Fibroblast of the aortic adventitia (primary cell): ENCODE measurements at places on chromosomes 3 and 15.

GRCh38 chr15:87755226-87755625, 501.3 kb downstream of the NTRK3 start:
- DNase-seq: no peak

- DNase-seq: peak; percentile 37
Observed at GRCh38 chr3:111979434-111980038, 710 bp downstream of the ABHD10 start.

GRCh38 chr15:77898811-77899730, 178.4 kb downstream of the TBC1D2B start:
- no peak for DNase-seq

DNA sequence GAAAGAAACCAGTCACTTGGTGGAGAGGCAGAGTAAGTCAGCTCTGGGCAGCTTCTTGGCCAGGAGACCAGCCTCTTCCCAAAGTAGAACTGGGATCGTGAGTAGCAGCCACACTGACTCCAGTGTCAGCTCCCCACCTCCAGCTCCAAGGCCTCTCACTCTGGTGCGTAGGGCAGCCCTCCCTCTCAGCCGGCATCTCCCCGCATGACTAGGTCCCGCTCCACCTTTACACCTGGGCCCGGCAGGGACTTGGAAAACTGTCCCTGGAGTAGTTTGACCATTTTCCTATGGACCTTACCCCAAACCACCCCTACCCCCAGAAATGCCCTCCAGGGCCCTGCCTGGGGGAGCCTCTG, 3.3 kb downstream of the STRA6 start:
- no peak for DNase-seq

DNA sequence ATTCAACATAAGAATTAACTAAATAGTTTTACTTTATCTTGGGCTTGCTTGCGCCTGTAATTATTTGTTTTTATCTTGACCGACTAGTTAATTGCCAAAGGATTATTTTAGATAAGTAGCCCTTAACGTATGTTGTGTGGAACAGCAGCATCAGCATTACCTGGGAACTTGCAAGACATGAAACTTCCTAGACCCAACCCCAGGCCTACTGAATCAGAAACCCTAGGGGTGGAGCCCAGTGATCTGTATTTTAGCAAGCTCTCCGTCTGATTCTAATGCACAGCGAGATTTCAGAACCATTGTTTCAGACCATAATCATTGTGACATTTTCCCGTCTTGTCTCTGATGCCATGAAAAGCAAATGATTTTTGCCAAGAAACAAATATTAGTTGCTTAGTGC, 31.1 kb downstream of the FILIP1L start:
- no peak for DNase-seq

GRCh38 chr15:80890341-80891005, 99.1 kb downstream of the MESD start:
- DNase-seq: peak; percentile 59

GRCh38 chr3:34305266-34305665, 506.8 kb downstream of the PDCD6IP start:
- no peak for DNase-seq

DNA sequence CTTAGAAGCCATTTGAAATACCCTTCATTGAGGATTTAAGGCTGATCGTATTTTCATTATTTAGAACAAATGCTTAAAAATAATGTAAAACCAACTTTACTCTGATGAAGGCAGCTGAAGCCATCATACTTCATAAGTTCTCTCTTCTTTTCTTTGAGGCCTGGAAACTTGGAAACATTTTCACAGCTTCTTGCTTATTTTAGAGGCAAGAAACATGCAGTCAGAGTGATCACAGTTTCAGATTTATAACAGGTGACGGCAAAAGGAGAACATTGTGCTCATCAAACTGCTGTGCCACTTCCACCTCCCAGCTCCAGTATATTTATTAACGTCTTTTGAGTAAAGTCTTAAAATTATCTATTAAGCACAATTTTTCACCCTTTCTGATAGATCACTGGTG, 376.1 kb downstream of the PTPRG start:
- DNase-seq: no peak

DNA sequence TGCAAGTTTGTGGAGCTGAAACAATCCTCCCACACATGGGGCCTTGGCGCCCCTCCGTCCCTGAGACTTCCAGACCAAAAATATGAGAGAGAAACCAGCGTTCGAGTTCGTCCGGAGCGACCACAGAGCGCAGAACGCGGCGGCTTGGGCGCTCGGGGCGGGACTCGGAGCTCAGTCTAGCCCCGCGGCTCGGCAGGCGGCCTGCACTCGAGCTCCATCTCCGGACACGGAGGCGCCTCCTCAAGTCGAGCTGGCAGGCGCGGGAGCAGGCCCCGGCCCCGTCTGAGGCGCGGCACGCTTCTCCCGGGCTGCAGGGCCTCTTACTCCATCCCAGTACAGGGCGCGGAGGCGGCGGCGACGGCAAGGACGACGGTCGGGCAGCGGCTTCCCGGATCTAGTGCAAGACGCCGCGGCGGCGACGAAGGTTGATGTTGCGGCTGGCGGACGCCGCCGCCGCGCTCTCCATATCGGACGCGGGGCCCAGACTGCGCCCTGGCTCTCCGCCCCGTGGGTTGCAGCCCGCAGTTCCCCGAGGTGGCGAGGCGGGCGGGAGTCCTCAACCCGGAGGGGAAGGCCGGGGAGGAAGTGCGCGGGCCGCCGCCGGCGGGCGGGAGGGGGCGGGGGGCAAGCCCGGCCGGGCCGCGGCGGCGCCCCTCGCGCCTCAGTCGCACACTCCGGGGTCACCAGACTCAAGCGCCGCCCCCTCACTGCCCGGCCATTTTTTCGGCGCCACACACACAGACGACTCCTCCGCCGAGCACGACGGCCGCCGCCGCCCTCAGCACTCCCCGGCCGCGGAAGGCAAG, 674 bp downstream of the MSL2 start:
- DNase-seq: peak; percentile 60

DNA sequence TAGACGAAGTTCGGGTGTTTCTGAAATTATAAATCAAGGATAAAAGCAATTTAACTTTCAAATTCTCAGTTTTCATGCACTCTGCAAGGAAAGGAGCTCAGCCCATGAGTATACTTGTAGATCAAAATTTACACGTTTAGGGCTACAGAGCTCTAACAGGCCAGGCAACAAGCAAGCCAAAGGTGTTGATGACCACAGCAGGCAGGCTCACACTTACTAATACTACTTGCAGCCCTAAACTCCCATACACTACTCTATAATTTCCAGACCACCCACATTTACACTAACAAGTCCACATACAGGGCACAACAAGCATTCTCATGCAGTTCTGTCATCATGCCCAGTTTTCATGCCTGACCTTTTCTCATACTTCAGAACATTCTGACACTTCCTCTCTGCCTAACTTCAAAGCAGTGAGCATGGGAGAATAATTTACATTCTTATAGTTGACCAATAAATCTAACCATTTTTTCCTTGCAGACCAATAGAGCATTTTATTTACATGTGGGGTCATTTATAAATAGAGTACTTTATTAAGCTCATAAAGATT, 124.7 kb upstream of the FRMD4B start:
- DNase-seq: no peak

DNA sequence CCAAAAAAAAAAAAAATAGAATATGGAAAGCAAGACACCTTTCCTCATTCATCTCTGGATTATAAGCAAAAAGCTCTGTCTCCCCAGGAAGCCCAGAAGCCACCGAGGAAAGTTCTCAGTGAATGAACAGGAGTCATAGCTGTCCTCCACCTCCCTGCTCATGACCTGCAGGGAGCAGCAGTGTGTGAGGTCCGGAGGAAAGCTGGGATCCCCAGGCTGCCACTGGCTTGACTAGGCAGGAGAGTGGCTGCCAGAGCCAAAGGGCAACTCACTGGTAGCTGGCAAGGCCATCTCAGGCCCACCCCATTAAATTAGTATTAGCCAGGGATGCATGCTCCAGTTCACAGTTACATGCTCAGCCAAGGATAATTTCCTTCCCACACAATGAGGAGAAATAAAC, 191.6 kb upstream of the STT3B start:
- DNase-seq: no peak

- no peak for DNase-seq
Observed at GRCh38 chr15:45701108-45701507, 66.3 kb downstream of the SQOR start.

DNA sequence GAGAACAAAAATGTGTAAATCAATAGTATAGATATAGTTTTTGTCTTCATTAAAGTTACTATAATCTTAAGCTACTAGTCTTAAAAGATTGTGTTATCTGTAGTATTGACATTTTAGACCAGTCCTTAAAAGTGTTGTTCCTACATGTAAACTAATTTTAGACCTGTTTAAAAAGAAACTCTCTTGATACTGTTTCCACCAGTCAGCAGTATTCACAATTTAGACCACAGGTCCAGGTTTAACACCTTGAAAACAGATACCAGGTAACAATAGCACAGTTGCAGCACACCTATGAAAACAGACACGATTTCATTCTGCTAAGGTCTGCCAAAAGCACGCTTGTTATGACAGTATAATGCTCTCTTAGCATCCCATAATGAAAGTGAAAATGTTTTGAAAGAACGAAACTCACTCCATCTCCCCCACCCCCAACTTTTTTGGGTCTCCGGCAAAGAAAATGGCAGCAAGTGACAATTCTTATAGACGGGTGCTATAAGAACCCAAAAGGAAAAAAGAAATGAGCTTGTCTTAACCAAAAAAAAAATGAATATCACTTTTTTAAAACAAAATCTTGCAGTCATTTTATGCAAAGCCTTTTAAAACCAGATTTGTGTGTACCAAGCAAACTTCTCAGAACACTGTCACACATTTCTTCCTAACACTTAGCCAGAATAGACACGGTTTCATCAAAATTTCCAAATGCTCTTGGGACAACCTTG, 1.6 kb downstream of the EIF4E3 start:
- DNase-seq: no peak

- no peak for DNase-seq
Observed at GRCh38 chr15:82641129-82641798, 5.9 kb downstream of the CPEB1 start.

DNA sequence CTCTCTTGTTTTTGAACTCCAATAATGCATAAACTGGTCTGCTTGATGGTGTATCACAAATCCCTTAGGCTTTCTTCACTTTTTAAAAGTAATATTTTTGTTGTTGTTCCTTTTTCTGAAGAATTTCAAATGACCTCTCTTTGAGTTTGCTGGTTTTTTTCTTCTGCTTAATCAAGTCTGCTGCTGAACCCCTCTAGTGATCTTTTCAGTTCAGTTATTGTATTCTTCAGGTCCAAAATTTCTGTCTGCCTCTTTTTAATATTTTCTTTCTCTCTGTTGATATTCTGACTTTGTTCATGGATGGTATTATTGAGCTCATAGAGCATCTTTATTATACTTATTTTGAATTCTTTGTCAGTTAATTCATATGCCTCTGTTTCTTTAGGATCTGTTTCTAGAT, 21.8 kb upstream of the CEP152 start:
- DNase-seq: no peak

DNA sequence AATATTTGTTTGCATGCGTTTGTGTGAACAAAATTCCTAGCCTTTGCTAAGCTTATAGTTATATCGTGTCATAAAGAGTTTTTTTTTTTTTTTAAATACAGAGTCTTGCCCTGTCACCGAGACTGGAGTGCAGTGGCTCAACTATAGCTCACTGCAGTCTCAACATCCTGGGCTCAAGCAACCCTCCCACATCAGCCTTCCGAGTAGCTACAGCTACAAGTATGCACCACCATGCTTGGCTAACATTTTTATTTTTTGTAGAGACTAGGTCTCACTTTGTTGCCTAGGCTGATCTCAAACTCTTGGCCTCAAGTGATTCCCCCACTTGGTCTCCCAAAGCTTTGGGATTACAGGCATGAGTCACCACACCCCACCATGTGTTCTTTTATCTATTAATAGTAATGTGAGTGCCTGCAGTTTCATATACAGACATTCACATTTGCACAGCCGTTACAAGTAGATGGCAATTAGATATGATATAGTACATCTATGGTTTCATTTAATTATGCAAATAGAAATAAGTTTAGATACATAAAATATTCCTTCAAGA, 848.6 kb downstream of the PDCD6IP start:
- no peak for DNase-seq

GRCh38 chr3:35120026-35120425, 519.3 kb upstream of the ARPP21 start:
- DNase-seq: no peak

GRCh38 chr3:61789861-61790260, 228.5 kb downstream of the PTPRG start:
- no peak for DNase-seq

DNA sequence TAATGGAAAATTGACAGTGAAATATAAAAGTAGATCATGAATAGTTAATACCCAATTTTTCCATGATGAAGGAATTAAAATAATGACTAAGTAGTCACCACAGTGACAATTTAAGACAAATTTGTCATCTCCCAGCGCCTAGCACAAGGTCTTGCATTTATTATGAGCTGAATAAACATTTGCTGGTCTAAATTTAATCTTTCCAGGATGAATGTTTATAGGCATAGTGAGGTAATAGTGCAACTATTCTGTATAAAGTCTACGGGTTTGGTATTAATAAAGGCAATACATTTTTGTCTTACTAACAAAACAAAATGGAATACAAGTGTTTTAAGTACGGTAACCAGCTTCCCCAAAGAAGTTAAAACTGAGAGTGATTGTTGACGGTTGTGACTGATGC, 209.3 kb downstream of the CD47 start:
- DNase-seq: no peak

GRCh38 chr3:49029563-49029884, 326 bp upstream of the IMPDH2 start:
- no peak for DNase-seq

- no peak for DNase-seq
Observed at GRCh38 chr3:38235466-38235865, 30.1 kb upstream of the SLC22A13 start.
